Heart left ventricle (tissue), 16 donors: ENCODE measurements at places on chromosomes 6 and 20. TPM values are rescaled to one million over a fixed set of nuclear protein-coding genes. Genes with fewer than 3 reads are reported as not detected.

Gene CTAGE9
- polyA plus RNA-seq = not detected

Gene MMP24
- 0.10 TPM for polyA plus RNA-seq

Gene MAP3K4
- 9.2 TPM for polyA plus RNA-seq

Gene ZNF334
- polyA plus RNA-seq = 0.95 TPM

Gene HLA-G
- polyA plus RNA-seq = 0.24 TPM

Gene CFB
- 5.4 TPM for polyA plus RNA-seq

Gene ATP9A
- 10.5 TPM for polyA plus RNA-seq

Gene MICB
- polyA plus RNA-seq = 1.3 TPM

Gene EFCAB8
- 0.03 TPM for polyA plus RNA-seq

Gene BMP2
- 1.1 TPM for polyA plus RNA-seq

Gene SNPH
- polyA plus RNA-seq = 5.8 TPM

Gene SEL1L2
- polyA plus RNA-seq = 3.1 TPM

Gene MRAP2
- 0.23 TPM for polyA plus RNA-seq
